Activated CD4-positive, alpha-beta T cell treated with anti-CD3 and anti-CD28 coated beads, Interleukin-2, amount 50 U/mL, for 16 hours (primary cell): ENCODE measurements at places on chromosomes 5 and 9.

DNA sequence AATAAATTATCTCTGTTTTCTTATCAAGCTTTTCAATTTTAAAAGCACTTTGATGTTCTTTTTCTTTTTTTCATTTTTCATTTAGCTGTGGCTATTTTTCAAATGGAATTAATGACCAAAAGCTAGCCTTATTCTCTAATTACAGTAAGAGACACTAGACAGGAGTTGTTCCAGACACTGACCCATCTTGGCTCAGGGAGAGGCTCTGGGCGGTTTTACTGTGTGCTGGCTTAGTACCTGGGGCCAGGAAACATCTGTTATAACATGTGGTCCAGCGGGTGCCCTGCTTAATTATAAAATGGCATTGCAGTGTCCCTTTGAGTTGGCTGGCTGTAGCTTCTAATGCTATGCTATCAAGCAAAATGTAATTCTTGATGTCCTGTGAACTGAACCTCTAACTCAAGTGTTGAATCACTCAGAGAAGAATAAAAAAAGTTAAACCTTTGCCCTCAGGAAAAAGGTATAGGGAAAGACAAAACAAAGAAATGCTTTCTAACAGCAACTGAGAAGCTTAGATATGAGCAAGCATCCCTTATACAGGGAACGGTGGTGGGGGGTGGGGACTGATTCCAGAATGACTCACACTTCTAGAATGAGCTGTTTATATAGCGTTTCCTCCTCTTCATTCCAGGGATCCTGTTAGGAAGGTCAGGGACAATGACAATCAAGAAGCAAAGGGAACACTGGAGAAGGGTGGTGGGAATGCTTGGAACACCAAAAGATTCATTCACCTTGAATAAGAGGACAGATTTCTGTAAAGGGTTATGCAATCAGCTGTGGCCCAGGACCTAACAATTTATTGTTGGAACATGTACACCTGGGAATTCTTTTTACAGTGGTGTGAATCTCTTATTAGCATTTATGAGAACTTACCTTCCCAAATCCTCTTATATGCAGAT, 58.7 kb upstream of the NFIB start:
- no peak for DNase-seq

GRCh38 chr5:2562036-2562435, 189.4 kb downstream of the IRX2 start:
- no peak for DNase-seq

- DNase-seq: no peak
Measured at GRCh38 chr5:67588389-67588788, 391.8 kb upstream of the CD180 start.

- DNase-seq: no peak
Measured at GRCh38 chr5:81401266-81401665, 7.3 kb upstream of the ACOT12 start.

DNA sequence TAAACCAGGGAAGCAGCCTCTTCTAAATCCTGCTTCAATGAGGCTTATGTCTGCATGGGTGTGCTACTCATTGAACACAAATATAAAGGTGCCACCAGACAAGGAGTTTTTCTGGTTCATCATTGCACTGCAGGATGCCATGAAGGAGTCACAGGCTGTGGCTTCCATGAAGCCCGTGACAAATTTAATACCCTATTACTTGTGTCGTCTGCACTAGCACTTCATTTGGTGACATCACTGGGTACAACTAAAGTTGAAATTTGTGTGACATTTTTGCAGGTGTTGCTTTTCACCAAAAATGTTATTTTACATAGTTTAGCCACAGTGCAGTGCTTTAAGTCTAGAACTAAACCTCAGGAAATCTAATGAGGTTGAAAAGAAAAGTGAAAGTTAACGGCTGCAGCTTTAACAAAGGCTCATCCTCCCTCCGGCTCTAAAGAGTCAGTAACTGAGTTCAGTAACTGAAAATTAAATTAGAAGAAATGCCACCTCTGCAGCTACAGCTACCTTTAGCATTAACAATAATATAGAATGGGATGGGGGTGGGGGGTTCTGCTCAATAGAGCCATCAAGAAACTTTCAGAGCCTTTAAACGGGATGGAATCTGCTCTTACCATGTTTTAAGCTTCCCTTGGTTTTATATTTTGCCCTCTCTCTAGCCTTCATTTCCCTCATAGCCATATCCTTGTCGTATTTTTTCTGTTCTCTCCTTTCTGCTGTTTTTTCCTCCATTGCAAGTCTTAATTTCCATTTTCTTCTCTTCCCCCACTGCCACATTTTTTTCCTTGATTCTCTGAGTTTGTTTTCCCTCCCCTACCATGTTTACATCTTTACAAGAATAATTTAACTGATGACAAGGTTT, 233.8 kb upstream of the TMEM161B start:
- DNase-seq: peak; percentile 37

DNA sequence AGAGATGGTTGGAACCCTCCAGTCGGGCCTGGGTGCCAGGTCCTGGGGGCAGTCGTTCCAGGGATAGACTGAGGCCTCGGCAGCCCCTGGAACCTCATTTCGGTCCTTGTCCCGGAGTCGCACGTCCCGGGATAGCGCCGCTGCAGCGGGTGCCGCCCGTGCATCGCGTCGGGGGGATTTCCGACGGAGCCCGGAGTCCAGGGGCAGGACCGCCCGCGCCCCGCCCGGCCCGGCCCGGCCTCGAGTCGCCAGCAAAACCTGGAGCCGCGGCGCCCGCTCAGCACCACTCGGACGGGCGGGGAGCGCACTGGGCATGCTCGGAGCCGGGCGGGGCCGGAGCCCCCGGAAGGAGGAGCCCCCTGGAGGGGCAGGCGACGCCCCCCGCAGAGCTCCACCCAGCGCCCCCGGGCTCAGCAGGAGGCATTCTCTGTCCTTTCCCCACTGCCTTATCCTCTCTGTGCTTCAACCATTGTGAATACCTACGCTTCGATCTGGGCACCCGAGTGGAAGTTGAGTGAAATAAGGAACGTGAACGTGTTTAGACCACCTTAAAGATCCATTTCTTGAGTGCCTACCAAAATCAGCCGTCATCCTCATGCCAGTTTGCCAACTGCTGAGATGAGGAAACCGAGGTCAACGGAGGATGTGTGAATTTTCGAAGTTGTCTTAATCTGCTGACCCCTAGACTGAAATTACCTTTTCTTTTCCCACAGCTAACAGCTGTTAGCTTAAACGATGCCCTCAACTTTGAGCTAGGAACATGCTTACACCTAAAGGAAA, 1.7 kb upstream of the PTPN3 start:
- DNase-seq: no peak

DNA sequence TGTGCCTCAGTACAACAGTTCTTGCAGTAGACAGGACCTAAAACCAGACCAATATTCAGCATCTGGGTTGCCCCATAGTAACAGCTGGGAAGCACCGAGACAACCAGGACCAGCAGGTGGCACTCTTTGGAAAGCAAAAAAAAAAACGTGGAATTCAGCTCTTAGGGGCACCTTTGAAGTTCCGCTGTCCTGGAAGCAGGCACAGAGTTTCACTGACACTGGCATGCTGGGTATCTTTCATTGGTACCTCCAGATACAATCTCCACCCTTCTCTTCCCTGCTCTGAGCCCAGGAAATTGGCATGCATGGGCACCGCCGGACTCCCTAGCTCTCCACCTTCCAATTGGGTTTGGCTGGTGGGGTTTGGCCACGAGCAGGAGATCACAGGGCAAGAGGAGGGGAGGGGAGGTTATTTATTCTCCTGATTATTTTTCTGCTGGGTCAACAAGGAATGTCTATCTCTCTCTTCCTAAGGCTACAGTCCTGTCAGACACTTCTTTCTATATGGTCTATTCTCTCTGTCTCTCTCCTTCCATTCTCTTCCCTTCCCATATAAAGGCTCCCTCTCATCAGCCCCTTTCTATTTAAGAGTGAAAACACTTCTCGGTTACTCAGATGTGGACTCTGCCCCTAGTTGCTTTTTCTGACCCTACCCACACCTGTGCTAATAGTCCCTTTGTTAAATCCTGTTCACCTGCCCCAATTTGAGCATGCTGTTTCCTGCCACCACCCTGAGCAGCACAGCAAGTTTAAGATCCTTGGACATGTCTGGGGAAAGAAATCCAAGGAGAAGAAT, 1.9 kb upstream of the IDNK start:
- peak; percentile 33 for DNase-seq

DNA sequence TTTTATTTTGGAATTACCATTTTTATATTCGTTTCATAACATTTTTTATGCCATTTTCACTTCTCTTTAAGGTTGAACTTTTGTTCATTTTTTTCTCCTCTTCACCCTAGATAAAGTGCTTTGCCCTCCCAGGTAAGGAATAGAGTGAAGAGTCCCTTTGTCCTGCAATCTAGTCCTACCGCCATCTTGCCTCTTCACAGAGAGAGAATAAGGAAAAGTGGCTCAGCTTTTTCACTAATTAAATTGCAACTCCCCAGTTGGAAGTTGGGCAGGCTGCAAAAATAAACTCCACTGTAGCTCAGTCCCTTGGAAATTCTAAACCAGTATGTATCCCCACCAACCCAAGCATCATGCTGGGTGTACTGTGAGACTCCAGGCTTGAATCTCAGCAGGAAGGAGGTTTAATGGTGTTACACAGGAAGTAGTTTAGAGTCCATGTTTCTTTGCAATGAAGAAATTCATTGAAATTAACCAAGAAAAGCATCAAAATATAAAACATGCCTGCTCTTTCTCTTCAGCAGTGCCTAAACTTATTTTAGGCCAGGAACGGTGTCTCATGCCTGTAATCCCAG, 60.3 kb upstream of the PCSK1 start:
- no peak for DNase-seq

DNA sequence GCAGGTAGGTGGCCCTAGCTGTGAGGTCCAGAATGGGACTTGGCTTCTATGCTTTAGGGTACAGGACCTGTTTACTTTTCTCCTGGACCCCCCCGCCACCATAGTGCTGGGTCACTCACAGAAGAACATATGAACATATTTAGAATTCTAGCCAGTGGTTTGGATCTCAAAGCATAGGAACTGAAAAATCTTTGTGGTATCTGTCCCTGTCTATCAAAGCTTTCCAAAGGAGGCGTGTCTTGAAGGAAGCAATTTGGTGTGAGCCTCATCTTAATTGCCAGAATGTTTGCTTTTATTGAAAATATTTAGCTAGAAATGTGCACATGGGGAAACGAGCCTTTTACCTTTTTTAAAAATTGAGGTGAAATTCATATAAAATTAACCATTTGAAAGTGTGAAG, 6.2 kb downstream of the PHF2 start:
- no peak for DNase-seq

DNA sequence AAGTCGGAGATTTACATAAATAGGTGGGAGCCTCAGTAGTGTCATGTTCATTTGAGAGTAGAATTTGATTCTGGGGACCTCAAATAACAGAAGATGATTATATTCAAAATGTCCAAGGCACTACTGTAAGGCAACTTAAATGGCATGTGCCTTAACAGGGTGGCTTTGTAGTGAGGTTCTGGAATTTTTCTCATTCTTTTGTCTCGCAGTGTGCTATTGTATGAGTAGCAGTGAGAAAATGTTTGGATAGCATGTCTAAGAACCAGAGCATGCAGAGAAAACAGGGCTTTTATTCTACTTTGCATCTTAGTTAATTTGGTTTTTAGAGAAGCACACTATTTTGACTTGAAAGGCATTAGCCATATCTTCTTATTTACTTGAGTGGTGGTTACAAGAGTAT, 25.0 kb downstream of the MAST4 start:
- no peak for DNase-seq

DNA sequence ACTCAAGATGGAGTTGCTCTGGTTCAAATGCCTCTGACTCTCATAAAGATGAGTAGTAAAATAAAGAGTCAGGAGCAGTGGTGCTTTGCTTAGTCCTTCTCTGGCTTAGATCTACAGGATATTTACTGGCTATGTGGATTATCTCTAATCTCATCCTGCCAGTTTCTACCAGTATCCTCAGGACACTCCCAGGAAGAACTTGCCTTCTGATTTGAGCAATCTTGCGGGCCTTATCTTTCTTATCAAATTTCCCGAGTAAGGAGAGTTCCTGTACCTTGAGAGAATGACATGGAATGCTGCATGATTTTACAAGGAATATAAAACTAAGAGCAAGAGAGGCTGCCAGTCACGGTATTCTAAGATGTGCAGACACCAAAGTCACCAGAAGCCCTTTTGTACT, 364.0 kb downstream of the ARHGEF28 start:
- DNase-seq: no peak

DNA sequence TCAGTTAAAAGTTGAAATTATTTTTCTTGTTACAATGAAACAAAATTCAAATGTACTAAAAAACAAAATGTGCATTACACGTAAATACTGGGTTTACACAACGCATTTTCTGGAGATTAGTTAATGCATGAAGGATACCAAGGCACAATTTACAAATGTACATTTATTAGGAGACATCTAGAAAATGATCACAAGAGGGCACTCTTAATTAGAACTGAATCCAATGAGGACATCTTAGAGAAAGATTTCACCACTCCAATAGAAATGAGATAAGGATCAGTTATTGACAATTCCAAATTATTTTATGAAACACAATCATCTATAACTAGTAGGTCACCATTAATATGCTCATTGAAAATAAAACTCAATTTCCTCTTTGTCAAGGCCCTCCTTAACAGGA, 36.6 kb upstream of the CDH12 start:
- no peak for DNase-seq

GRCh38 chr5:65927503-65928321, 1.3 kb downstream of the ERBIN start:
- DNase-seq: peak; percentile 60

DNA sequence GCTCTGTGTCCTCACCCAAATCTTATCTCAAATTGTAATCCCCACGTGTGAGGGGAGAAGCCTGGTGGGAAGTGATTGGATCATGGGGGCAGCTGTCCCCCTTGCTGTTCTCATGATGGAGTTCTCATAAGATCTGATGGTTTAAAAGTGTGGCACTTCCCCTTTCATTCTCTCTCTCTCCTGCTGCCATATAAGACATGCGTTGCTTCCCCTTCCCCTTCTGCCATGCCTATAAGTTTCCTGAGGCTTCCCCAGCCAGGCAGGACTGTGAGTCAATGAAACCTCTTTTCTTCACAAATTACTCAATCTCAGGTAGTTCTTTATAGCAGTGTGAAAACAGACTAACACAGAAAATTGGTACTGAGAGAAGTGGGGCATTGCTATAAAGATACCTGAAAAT, 107.7 kb downstream of the DMAC1 start:
- no peak for DNase-seq

GRCh38 chr5:38737976-38738375, 107.8 kb upstream of the OSMR start:
- no peak for DNase-seq

- no peak for DNase-seq
Measured at GRCh38 chr9:86494644-86495111, 140.5 kb upstream of the TUT7 start.

DNA sequence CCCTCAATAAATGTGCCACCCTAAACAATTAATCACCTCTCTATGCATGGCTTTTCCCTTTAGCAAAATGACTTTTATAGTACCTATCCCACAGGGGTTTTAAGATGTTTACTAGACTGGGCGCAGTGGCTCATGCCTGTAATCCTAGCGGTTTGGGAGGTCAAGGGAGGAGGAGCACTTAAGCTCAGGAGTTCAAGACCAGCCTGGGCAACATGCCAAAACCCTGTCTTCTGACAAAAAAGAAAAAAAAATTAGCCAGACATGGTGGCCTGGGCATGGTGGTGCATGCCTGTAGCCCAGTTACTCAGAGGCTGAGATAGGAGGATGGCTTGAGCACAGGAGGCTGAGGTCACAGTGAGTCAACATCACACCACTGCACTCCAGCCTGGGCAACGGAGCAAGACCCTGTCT, 13.5 kb downstream of the SH3TC2 start:
- no peak for DNase-seq

- no peak for DNase-seq
Measured at GRCh38 chr5:98846520-98846919, 73.1 kb downstream of the RGMB start.

- no peak for DNase-seq
Measured at GRCh38 chr9:99365233-99365980, 143.3 kb downstream of the SEC61B start.

GRCh38 chr5:125274211-125274610, 527.8 kb upstream of the ZNF608 start:
- DNase-seq: no peak
